ENCODE measurements at places on chromosomes 2 and 18.

DNA sequence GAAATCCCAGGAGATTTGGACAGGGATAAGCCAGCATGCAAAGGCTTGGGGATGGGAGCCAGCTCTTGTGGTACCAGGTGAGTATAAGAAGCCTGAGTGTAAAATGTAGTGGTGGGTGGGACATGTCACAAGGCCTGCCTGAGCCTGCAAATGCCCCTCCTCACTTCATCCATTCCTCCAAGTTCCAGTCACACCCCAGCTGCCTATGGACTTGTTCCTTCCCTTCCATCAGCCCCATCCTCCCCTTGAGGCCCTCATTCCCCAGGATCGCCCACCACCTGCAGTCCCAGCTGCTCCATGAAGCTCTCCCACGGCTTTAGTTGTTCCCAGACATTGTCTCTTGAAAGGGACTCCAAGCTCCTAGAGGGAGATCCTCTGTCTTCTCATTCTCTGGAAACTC lies 81.5 kb downstream of the MARCO start:
- no peak for DNase-seq

- no peak for DNase-seq
Observed at GRCh38 chr18:45844938-45845337, 19.5 kb downstream of the SIGLEC15 start.

- DNase-seq, result no peak
Observed at GRCh38 chr2:81355436-81355835, 1050.9 kb upstream of the LRRTM1 start.

DNA sequence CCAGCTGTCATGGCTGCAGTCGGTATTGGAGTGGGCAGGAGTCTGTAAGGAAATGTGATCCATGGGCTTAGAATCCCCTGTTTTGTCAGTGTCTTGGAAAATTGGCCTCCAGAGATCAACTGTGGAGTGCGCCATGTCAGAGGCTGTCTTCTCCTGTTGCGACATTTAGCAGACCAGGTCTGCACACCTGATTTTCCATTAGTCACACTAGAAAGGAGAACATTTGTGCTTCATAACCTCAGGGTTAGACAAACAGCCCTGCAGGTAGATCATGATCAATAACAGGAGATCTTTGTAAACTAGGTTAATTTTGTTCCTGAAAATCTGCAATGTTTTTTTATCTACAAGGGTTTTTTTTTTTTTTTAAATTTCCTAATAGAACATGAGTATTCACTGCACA lies 28.0 kb downstream of the LDLRAD4 start:
- no peak for DNase-seq

- peak; percentile 98 for DNase-seq
Observed at GRCh38 chr2:113818382-113818951, 62.0 kb upstream of the SLC35F5 start.

DNA sequence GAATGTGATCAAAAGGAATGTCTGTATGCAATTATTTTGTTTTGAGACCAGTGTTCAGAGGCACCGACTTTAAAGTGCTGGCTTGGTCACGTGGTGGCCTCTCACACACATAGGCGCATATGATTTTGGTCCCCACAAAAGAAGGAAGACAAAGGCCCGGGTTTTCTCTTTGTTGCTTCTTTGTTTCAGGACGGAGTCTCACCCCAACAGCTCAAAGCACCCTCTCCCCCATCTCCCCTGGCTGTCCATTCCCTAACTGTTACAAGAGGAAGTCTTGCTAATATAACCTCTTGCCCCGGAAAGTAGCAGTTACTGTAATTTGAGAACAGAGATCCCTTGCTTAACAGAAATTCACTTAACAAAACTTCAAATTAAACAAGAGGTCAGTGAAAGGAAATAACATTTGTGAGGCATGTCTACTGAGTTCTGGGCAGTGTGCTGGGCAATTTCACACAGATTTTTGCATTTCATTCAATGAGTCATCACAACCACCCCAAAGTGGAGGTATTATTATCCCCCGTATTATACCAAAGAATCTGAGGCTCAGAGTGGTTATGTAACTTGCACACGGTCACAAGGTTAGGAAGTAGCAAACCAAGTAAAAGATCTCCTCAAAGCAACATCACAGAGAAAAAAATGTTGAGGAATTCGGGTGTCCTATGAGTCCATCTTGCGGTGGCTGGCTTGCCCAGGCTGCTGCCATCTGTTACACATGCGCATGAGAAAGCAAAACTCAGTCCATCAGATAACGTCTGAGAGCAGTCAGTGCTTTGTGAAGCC lies 75.8 kb downstream of the SDC1 start:
- peak; percentile 93 for DNase-seq

DNA sequence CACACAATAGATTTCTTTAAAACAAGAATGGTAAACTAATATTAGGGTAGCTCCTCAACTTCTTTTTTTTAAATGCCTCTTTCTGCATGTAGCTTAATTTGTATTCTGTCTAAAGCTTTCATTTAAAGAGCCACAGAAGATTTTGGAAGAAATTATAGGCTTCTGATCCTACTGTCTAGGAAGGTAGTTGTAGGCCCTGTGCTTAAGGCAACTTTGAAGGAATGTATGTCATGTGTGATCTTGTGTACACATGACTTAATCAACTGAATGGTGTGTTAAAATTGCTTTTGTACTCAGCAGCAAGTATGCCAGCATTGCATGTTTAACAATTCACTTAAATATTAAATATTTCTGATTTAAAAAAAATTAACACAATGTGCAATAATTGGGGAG lies 51.5 kb upstream of the LYPD6 start:
- no peak for DNase-seq

GRCh38 chr18:51137026-51137729 lies 60.3 kb downstream of the MEX3C start:
- DNase-seq, result no peak

GRCh38 chr2:42602218-42602875 lies 33.9 kb downstream of the MTA3 start:
- no peak for DNase-seq

DNA sequence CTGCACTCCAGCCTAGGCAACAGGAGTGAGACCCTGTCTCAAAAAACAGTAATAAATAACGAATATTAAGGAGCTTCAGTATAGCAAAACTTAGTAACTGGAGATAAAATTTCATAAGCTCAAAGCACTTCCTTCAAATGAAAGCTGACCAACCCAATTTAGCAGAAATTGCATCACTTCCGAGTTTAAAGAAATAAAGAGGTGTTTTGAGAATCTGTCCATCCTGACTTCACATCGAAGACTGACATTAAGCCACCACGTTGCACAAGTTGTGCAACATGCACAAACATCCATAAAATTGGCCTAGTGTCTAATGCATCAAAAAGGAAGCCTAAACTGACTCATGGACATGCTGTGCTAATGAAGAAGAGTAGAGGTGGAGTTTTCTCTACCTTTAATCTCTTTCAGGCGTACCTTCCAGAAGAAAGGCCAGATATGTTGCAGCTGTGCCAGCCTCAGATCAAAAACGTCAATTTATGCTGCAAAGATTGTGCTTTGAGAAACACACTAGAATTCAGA lies 7.7 kb upstream of the DSG3 start:
- no peak for DNase-seq

- no peak for DNase-seq
Observed at GRCh38 chr2:132368191-132368590, 48.4 kb upstream of the GPR39 start.

DNA sequence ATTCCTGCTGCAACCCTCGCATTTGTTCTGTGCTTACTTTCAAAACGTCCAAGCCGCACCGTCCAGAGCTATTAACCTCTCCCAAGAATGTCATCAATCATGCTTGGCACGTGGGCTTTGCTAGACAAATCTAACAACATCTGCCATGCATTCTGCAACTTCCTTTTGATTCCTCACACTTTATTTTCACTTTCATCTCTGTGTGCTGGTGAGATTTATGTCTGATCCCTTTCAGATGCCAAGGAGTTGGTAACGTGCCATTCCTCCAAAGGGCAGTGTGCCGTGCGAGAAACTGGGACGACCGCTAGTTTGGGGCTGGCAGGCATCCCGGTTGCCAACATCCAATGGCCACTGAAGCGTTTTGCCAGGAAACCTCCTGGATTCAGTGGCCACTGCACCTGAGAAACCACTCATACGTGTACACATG lies 230.0 kb upstream of the PARD3B start:
- DNase-seq, result no peak

- DNase-seq, result no peak
Observed at GRCh38 chr2:33038799-33039198, 92.0 kb downstream of the LTBP1 start.

- DNase-seq, result no peak
Observed at GRCh38 chr2:239790721-239791120, 234.4 kb downstream of the NDUFA10 start.

DNA sequence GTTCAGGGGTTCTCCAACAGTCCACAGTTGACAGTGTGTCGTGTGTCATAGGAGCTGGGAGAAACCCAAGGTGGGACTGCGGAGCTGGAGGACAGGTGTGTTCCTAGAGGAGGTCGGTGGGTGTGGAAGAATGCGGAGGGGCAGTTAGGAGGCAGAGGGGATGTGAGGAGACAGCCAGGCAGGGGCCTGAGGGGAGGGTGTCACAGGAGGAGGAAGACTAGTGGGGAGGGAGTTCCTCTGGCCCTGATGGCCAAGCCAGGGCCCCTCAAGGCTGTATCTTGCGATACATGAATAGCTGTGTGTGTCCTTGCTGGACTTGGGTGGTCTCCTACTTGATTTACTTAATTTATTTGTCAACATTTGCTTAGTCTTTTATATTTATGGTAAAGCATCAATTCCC lies 519.6 kb upstream of the HS6ST1 start:
- no peak for DNase-seq

- DNase-seq, result no peak
Observed at GRCh38 chr18:44700652-44701051, 20.0 kb downstream of the SETBP1 start.

DNA sequence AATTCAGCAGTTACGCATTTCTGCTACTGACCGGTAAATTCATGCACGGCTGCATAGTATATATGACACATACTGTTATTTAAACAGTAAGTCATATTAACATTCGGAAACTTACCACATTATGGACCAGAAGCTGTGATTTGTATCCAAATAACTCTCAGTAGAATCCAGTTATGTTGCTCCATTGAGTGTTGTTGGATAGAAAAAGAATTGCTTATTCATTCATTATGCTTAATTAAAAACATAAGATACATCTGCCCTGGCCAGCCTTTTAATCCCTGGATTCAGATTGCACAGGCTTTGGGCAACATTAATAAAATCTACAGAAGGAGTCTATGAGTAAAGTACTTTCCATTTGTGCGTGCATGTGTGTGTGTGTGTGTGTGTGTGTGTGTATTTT lies 111.3 kb downstream of the CPS1 start:
- no peak for DNase-seq

GRCh38 chr2:129237966-129238725 lies 741.3 kb upstream of the RAB6C start:
- no peak for DNase-seq

- DNase-seq, result no peak
Observed at GRCh38 chr2:224958873-224959272, 83.4 kb downstream of the DOCK10 start.

DNA sequence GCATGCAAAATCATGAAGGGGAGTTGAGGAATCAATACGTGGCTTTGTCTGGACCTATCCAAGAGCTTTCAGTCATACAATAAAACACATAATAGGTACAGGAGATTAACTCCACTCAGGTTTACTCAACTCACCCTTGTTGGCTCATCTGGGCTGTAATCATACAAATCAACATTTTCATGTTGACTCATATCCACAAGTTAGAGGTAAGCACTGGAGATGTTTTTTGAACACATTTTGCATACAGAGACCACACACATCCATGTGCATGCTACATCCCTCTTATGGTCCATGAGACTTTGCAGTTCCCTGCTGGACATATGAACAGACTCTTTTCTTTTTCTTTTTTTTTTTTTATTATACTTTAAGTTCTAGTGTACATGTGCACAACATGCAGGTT lies 336.9 kb upstream of the PIK3C3 start:
- DNase-seq, result no peak

DNA sequence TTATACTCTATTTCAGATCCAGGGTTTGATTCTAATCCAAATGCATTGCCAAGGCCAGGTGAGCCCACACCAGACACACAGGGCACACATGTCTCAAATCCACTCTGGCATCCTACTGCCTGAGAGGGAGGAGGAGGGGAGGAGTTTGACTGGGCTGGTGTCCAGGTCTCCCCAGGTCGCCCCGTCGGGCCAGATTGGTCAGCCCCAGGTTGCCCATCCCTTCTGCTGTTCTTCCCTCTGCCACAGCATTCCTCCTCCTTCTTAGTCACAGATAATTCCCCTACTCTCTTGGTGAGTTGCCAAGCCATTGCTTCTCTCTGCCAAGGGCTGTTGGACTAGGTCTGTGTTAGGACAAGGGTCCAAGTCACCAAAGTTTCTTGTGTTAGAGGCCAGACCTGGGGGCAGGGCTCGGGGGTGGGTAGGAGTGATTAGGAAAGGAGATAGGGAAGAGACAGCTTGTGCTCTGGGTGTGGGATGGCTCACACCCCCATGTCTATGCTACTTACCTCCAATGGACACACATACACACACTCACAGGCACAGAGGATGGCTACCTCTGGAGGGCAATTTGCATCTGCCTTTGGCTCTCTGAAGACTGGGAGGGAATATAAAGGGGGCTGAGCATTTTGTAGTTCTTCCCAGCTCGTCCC lies 2.5 kb upstream of the EGR4 start:
- no peak for DNase-seq

DNA sequence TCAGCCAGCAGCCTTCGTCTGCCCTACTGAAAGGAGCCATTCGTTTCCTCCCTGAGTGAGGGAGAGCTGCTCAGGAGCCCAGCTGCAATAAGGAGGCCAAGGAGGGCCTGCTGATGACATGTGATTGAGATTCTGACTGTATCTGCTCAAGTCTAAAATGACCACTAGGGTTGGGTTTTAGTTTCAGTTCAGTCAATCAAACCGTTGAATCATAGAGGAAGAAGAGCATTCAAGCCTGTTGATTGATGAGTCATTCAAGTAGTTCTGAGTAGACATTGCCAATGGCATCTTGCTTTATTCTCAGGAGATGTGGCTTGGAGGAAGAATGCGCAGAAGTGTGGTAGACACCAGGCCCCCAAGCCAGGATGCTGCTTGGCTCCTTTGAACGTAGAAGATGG lies 19.9 kb upstream of the BCL2L11 start:
- DNase-seq, result no peak

GRCh38 chr18:74326231-74326630 lies 10.6 kb downstream of the C18orf63 start:
- no peak for DNase-seq

DNA sequence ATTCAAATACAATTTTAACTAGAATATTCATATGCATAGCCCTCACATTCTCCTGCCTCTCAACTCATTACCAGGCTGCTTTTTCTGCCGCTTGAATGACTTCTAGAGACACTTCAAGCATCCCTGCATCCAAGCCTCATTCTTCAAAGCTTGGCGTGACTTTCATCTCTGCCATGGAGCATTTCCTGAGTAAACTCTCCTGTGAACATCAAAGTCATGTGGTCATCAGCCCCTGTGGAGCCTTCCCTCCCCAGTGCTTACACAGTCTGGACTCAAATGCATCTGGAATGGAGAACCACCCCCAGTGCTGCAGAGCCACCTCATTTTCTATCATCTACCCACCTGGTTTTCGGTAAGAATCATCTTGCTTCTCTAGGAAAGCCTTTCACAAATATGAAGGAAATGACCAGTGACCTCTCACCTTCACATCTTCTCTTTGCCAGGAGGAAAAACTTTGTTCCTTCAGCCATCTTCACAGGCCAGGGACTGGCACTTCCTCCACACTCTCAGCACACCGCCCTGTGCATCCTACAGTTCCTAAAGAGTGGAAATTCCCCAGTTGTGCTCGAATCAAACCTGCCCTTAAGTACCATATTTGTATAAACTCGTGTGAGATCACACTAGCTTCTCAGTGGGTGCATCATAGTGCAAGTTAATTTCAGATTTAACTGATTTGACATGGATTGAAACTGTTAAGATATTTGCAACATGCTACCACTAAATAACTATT lies 116.4 kb downstream of the COL6A3 start:
- DNase-seq, result no peak

All from non-pigmented ciliary epithelial cell (primary cell).